NCI-H510A treated with DMSO at 0.1 percent for 48 hours (cell line): ENCODE measurements at places on chromosomes 7 and 10.

- no peak for DNase-seq
Measured at GRCh38 chr7:81036057-81036456, 117.2 kb upstream of the SEMA3C start.

GRCh38 chr10:21764466-21765189 lies 230.6 kb downstream of the MLLT10 start:
- DNase-seq: no peak

- DNase-seq: no peak
Measured at GRCh38 chr10:61153771-61154170, 209.8 kb upstream of the RHOBTB1 start.

- DNase-seq: no peak
Measured at GRCh38 chr7:154794147-154794780, 208.7 kb downstream of the PAXIP1 start.

DNA sequence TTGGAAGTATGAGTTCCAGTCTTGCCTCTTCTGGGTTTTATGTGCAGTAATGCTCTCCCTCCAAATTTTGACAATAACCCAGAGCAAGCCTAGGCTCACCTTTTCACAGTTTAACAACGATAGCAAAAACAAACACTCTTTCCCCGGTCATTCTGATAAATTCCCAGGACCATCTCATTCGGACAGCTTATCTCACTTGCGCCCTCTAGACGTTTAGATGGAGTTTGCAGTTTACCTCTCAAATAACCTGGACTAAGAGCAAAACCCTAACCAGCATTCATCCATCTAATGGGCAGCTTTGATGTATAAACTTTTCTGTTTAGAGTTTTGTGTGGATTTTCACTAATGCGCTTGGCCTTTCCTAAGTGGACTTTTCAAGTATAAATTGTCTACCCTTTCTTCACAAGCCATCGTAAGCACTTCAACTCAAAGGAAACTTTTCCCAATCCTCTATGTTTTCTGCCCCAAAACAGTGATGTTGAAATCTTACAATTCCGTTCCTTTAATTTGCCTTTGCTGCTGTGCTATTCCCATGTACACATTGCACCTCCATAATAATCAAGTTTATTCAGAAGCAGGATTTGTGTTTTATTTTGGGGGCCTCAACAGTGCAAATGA lies 114.9 kb downstream of the HDAC9 start:
- no peak for DNase-seq

GRCh38 chr7:107394831-107395230 lies 75.0 kb upstream of the GPR22 start:
- no peak for DNase-seq

DNA sequence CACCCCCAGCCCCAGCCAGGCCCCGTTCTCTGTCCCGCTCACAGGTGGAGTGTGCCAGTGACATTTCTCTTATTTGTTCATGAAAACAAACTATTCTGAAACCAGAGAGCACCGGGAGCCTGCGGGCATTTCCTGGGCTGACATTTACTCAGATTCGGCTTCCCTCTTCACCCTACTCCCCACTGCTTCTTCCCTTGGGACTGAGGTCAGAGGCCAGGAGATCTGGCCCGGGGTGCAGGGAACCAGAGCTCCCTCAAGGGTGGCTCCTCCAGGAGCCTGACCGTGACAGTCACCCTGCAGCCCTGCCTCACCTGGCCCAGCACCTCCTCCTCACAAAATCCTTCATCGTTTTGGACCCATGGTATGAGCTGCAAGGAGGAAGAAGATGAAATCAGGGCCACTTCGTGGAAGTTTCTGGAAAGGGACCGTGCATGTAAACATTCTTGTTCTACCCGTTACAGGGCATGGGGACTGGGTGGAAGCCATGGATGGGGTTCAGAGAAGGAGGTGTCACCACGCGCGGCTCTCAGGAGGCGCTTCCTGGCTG lies 12.2 kb downstream of the BHLHA15 start:
- DNase-seq: no peak

GRCh38 chr10:25974897-25975459 lies 40.9 kb downstream of the MYO3A start:
- no peak for DNase-seq

GRCh38 chr7:91720260-91720937 lies 160.1 kb downstream of the MTERF1 start:
- DNase-seq: no peak

DNA sequence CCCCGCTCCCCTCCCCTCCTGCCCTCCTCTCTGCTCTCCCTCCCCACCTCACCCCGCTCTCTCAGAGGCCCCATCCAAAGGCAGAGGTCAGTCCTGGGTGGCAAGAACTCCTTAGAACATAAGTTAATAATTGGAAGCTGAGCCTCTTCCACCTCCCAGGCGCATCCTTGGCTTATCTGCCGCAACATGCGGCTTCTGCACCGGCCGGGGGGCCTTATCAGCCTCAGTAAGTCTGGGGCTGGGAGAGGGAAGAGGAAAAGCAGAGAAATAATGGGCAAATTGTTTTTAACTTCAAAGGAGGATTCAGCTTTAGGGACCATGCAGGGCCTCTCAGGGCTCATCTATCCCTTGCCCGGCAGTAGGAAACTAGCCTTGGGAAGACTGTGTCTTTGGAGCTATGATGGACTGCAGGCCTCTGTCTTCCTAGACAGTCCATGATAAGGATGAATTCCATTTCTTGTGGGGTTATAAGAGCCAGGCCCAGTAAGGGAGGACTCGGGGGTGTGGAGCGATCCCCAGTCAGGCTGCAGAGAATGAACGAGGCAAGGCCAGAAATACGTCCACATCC lies 411.6 kb downstream of the PLXNA4 start:
- no peak for DNase-seq

- DNase-seq: peak; percentile 64
Measured at GRCh38 chr10:125023862-125024496, 82.1 kb downstream of the ZRANB1 start.

DNA sequence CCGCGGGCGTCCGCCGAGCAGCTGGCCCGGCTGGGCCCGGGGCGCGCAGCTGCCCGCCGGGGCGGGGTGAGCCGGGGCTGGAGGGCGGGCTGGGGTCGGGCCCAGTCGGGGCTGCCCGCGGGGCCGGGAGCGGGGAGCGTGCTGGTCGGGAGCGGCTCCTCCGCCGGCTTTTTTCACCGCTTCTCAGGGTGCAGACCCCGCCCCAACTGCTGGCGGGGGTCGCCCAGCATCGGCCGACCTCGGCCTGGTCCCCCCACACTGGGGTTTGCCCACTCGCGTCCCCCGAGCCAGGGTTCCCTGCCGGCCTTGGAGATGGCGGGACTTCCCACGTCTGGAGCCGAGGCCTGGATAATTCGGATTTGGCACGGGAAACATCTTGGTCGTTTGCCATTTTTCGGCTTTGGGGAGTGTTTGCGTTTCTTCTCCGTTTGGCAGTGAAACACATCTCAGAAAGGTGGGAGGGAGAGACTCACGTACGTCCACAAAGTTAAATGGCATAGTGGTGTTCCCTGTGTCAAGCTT lies 432 bp downstream of the TMEM248 start:
- no peak for DNase-seq

GRCh38 chr7:150988230-150989226 lies 2.3 kb upstream of the NOS3 start:
- peak; percentile 38 for DNase-seq

GRCh38 chr7:146922782-146923181 lies 806.2 kb downstream of the CNTNAP2 start:
- DNase-seq: no peak
